Right kidney (tissue), 9 donors: ENCODE measurements at places on chromosomes 7 and 10.

DNA sequence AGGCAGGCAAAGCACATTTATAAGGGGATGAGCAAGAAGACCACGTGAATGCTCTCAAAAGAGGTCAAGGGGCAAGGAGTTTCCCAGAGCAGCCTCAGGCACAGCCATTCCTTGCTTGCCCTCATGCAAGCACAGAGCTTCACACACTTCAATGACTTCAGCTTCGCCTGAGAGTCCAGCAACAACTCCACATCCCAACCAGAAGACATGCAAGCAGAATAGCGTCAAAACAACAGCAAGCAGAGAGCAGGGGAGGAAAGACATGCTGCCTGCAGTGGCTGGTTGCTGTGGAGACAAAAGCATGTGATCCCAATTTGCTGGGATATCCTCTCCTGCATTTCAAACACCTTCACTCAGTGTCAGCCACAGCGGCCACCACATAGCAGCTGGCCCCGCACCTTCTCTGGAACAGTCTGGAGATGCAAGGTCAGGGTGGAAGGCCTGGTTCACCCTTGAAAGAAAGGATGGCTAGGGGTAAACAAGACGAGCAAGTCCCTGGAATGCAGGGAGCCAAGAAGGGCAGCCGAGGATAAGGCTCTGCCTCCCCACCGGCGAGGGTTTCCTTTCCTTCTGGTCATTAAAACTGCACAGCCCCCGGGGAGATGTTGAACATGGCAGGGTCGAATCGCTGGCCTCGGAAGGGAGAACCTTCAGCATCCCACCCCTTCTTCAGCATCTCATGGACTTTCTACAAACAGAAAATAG, 60.2 kb upstream of the CAMK2B start:
- DNase-seq, result no peak

DNA sequence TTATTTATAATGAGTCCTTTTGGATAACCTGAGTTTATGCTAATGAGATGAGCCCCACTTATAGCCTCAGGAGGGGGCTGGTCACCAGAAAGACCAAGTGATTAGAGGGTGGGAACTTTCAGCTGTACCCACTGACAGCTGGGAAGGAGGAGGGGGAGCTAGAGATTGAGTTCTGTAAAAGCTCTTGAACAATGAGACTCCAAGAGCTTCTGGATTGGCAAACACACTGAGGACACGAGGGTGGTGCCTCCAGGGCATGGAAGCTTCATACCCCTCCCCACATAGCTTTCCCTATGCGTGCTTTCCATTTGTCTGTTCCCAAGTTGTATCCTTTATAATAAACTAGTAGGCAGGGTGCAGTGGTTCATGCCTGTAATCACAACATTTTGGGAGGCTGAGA, 20.3 kb downstream of the MRPS24 start:
- no peak for DNase-seq

GRCh38 chr10:14200698-14201544, 129.8 kb downstream of the FRMD4A start:
- peak; percentile 12 for DNase-seq

GRCh38 chr7:26590709-26591108, 273.7 kb downstream of the SKAP2 start:
- DNase-seq, result no peak

- no peak for DNase-seq
Observed at GRCh38 chr10:125035136-125035535, 93.2 kb downstream of the ZRANB1 start.

DNA sequence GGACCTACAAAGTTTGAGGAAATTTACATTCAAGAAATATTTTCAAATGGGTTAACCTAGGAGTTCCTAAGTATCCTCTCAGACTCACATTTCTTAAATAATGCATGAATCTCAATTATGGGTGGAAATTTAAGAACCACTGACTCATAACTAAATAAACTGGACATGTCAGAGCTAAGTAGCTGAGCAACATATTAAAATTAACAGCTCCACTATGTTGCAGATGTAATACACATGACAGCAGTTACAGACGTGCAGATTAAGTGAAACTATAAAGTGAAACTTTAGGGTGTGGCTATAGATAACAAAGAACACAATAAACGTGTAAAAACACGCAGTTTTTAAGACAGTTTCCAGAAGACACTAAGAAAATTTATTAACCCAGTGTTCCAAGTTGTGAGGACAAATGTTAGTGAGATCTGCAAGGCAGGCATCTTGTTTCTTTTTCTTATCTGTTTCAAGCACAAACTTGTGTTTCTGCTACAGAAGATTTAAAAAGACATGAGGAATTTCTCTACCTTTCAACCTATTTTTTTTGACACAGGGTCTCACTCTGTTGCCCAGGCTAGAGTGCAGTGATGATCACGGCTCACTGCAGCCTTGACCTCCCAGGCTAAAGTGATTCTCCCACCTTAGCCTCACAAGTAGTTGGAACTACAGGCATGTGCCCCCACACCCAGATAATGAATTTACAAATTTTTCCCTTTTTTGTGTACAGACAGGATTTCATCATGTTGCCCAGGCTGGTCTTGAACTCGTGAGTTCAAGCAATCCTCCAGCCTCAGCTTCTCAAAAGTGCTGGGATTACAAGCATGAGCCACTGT, 25.3 kb downstream of the DNMBP start:
- DNase-seq, result no peak

GRCh38 chr10:102773320-102773719, 29.6 kb downstream of the WBP1L start:
- no peak for DNase-seq

- DNase-seq, result no peak
Observed at GRCh38 chr7:158110034-158110590, 477.5 kb downstream of the PTPRN2 start.

GRCh38 chr10:101777619-101778145, 1.8 kb upstream of the FGF8 start:
- DNase-seq, result no peak

DNA sequence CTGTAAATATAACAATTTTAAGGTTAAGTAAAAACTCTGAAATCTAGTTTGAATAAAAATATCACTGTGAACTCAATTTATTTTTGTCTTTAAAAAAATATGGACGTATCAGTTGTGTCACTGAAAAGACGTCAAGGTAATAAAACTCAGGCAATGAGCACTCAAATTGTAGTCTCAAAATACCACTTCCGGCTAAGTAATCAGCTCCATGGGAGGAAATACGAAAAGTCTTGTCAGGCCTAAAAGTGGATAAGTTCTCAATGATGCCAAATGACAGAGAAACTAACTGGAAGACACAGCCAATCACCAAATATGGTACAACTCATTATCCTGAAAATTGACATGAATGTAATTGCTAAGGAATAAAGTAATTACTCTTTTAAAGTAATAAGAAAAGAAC, 719 bp downstream of the CALN1 start:
- no peak for DNase-seq

DNA sequence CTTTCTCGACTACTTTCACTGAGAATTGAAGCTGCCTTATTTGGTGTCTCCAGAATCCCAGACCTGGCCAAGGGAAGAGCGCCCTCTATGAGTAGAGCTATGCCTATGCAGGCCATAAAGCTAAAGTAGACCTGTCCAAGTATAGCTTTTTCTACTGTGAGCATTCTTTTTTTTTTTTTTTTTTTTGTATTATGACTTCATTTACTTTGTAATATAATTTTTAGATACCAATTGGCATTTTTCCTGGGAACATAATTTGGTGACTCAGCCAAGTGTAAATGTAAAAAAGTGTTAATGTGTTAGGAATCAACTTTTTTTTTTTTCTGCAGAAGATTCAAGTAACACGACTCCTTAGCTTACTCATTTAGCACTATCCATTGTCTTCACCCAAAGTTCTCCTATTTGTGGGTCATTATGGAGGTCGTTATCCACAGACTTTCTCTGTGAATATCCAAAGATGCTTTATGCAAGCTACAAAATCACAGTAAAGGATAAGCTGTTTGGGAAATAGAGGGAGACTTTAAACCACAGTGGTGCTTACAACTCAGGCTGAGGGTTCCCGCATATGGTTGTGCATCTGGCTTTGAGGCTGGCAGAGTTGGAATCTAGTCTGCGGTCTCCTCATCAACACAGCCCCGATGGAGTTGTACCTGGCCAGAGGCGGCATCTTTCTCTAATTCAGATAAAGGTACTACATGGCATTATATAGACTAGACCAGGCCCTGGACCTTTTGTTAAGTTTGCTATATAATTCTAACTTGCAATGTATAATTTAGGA, 1040.2 kb upstream of the SORCS1 start:
- DNase-seq, result no peak

GRCh38 chr7:154767821-154768415, 235.0 kb downstream of the PAXIP1 start:
- DNase-seq, result no peak

DNA sequence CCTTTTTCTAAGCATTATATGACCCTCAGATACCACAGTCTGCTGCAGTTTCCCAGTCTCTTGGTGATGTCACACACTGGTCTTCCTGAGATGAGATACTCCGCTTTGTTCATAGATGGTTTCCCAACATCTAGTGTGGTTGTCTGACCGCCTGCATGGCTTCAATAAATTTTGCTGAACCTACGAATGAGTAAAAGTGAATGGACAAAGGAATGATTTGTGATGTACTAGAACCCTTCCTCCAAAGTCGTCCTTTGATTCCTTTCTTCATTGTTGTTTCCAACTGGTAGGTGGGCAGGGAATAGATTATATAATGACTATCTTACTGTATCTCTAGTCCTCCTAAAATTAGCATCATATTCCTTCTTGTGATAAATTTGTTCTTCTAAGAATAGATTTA, 82.5 kb downstream of the SLC35B4 start:
- no peak for DNase-seq

GRCh38 chr7:148856578-148856881, 27.6 kb downstream of the EZH2 start:
- DNase-seq, result no peak
